ENCODE measurements at places on chromosomes 5 and 9. TPM values are rescaled to one million over a fixed set of nuclear protein-coding genes. Genes with fewer than 3 reads are reported as not detected.

TEK gene
- polyA plus RNA-seq = 35.2 TPM

EEIG1 gene
- 8.3 TPM for polyA plus RNA-seq

NR6A1 gene
- polyA plus RNA-seq = 0.12 TPM

SYK gene
- not detected for polyA plus RNA-seq

SAXO1 gene
- 0.01 TPM for polyA plus RNA-seq

APBB3 gene
- polyA plus RNA-seq = 13.6 TPM

RLN1 gene
- polyA plus RNA-seq = 0.11 TPM

F2RL2 gene
- 83.1 TPM for polyA plus RNA-seq

GTF3C5 gene
- polyA plus RNA-seq = 36.4 TPM

CD180 gene
- not detected for polyA plus RNA-seq

SLC34A3 gene
- polyA plus RNA-seq = not detected

TMEM171 gene
- 10.9 TPM for polyA plus RNA-seq

MTREX gene
- 61.7 TPM for polyA plus RNA-seq

OR1J2 gene
- polyA plus RNA-seq = not detected

CMYA5 gene
- polyA plus RNA-seq = 0.89 TPM

NR2F1-AS1 gene
- 29.9 TPM for polyA plus RNA-seq

ORM1 gene
- not detected for polyA plus RNA-seq

PSMB7 gene
- 396 TPM for polyA plus RNA-seq

GRM6 gene
- not detected for polyA plus RNA-seq

TRAF2 gene
- 6.1 TPM for polyA plus RNA-seq

IRX2 gene
- polyA plus RNA-seq = not detected

RNF224 gene
- polyA plus RNA-seq = not detected

Measured in AG04450 (cell line).